Hematopoietic multipotent progenitor cell (in vitro differentiated cells): ENCODE measurements at places on chromosomes 12 and 14. TPM values are rescaled to one million over a fixed set of nuclear protein-coding genes. Genes with fewer than 3 reads are reported as not detected.

IL22 gene
- not detected for total RNA-seq

GLRX5 gene
- 15.1 TPM for total RNA-seq

KRT78 gene
- not detected for total RNA-seq

ACAD10 gene
- 27.5 TPM for total RNA-seq

MMP19 gene
- total RNA-seq, result 0.27 TPM

RBMS2 gene
- total RNA-seq, result 7.5 TPM

DNAH10 gene
- 1.3 TPM for total RNA-seq
